HCT116 (cell line): ENCODE measurements at places on chromosomes 6 and 20.

- peak; percentile 78 for DNase-seq
Observed at GRCh38 chr6:10759884-10760329, 12.3 kb downstream of the TMEM14B start.

DNA sequence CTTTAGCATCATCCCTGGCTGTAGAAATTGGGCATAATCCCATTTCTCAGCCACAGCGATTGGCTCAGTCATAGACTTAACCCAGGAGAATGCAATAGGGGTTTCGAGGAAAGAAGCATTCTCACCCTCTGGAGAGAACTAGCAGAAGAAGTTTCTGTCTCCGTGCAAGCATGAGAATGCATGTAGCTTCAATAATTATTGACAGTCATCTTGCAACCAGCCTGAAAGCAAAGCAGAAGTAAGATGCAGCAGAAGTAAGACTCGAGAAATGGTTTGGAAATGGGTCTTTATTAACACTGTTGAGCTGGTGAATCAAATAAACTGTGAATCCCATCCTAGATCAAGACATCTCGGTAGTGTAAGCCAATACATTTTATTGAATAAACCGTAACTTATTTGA is 828.8 kb upstream of the GJE1 start:
- DNase-seq, result no peak

- no peak for DNase-seq
Observed at GRCh38 chr6:80271074-80271473, 164.6 kb downstream of the BCKDHB start.

GRCh38 chr20:37310951-37311350 is 21.5 kb downstream of the MANBAL start:
- no peak for DNase-seq

- DNase-seq, result no peak
Observed at GRCh38 chr6:90202156-90202555, 94.5 kb downstream of the BACH2 start.

GRCh38 chr6:106125925-106126435 is 39.8 kb downstream of the PRDM1 start:
- DNase-seq, result no peak

- no peak for DNase-seq
Observed at GRCh38 chr6:97113170-97113569, 169.8 kb downstream of the MMS22L start.

- DNase-seq, result peak; percentile 60
Observed at GRCh38 chr6:46419576-46420002, 71.7 kb downstream of the RCAN2 start.
